ENCODE measurements at places on chromosomes 12 and 14.

- no peak for DNase-seq
Observed at GRCh38 chr14:27672047-27672446, 1074.2 kb upstream of the NOVA1 start.

DNA sequence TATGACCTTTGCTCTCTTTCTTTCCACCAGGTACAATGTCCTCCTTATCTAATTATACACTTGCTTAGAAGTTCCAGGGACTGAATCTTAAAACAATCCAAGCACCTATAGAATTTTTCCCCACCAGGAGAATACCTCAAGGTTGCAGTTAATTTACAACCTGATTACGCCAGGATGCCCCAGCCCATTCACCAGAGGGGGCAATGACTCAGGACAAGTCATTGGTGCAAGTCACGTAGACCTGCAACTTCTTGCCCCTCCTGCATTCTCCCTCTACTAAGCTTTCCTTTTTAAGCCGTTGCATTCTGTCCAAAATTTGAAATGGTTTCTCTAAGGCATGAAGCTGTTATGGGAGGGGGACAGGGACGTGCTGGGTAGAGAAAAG is 111.1 kb upstream of the SCAF11 start:
- no peak for DNase-seq

- DNase-seq = no peak
Observed at GRCh38 chr14:61335671-61336275, 14.4 kb downstream of the PRKCH start.

DNA sequence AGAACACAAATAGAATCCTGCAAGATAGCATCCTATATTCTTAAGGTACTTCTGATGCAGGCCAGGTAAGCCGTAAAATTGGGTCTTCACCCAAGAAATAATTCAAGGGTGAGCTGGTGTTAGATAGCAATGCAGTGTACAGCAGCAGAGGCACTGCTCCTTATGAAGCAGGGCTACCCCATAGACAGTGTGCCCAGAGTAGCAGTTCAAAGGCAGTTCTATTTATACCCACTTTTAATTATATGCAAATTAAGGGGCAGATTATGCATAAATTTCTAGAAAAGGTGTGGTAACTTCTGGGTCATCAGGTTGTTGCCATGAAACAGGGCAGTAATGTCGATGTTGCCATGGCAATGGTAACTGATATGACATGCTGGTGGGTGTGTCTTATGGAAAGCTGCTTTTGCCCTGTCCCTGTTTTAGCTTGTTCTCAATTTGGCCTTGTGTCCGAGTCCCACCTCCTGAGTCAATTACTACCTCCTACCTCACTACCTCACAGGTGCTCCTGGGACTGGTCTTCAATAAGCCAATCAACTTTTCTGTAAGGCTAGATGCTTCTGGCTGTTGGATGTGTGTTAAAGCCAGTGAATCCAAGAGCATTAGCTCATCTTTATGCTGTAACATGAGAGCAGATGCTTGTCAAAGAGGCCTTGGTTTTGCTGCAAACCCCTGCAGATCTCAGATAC is 61.0 kb downstream of the PPM1A start:
- DNase-seq = no peak

- no peak for DNase-seq
Observed at GRCh38 chr12:24840046-24840800, 108.7 kb downstream of the BCAT1 start.

GRCh38 chr14:29463727-29464395 is 463.8 kb downstream of the PRKD1 start:
- no peak for DNase-seq

GRCh38 chr12:93451423-93452158 is 9.8 kb upstream of the UBE2N start:
- DNase-seq = no peak

GRCh38 chr12:118685983-118686607 is 295.2 kb upstream of the SRRM4 start:
- DNase-seq = no peak

- DNase-seq = no peak
Observed at GRCh38 chr12:121439715-121440114, 39.8 kb downstream of the RNF34 start.

DNA sequence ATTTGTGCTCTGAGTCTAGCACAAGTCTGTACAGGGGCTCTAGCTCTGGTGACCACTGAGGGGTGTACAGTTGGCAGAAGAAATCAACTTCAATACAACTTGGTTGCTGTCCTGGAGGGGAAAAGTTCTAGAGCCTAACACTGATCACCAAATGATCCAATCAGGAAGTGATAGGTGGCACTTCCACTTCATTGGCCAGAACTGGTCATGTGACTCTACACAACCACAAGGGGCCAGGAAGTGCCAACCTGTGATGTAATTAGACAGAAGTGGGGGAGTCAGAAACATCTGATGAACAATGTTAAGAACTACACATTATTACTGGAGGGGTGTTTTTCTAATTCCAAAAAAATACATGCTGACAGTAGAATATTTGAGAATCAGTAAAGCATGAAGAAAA is 401.6 kb downstream of the VRK1 start:
- no peak for DNase-seq

Data from activated CD8-positive, alpha-beta memory T cell treated with anti-CD3 and anti-CD28 coated beads, Interleukin-2, amount 10 ng/mL, durations not matched to agents 7 days and 5 days (primary cell).